DMS153 (cell line): ENCODE measurements at places on chromosomes 1 and 21.

- DNase-seq: peak; percentile 18
These were observed 112.4 kb downstream of the PIK3R3 start for GRCh38 chr1:46020010-46020409.

GRCh38 chr21:39125752-39126485, 57.3 kb downstream of the PSMG1 start:
- DNase-seq: peak; percentile 80

DNA sequence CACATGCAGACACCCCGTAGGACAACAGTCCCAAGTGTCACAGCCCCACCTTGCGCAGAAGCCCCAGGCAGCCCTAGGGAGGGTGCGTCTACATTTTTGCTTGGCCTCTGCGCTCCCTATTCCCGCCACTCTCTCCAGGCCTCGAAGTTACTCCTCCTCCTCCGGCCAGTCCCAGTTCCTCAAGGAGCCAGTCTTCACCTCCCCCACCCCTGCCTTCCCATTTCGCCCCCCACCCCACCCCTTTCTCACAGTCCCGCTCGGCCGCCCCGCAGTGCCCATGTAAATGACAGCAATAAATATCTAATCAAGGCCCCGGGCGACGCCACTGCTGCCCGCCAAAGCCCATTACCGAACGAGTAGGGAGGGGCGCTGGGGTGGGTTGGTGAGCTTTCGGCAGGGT, 3.2 kb downstream of the DMBX1 start:
- DNase-seq: no peak

GRCh38 chr1:156050376-156050775, 3.2 kb downstream of the UBQLN4 start:
- no peak for DNase-seq

DNA sequence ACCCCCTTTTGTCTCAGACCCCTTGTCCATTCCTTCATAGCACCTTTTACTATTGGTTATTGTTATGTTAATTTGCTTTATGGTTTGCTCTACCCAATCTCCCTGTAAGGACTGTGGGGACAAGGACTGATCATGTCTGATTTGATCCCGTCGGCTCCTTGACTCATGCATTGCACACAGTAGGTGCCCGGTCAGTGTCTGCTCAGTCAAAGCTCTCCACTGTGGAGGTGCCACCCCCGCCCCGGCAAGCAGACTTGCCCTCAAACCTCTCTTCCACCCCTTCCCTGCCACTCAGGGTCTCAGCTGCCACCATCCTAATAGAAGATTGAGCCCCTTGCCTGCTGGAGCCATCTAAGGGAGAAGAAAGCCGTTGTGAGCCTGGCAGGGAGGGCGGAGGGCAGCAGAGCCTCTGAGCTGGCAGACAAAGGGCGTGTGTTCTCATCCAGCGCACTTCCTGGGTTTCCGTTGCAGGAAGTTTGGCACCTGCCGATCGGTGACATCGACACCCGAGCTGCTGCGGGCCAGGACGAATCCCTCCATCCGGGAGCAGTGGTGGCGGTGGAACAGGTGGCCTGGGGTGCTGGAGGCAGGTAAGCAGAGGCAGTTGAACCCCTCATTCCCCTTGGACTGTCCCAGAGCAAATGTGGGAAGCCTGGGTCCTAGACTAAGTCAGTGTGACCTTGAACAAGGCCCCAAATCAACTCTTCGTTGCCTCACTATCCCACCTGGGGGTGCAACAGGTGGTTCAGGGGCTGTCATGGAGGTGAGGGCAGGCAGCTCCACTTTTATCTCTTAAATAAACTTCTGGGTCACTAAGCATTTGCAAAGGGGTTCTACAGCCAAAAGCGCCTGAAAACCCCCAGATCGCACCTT, 2.2 kb upstream of the FBLIM1 start:
- DNase-seq: peak; percentile 75
